Osteoblast (primary cell): ENCODE measurements at places on chromosomes 13 and 19. TPM values are rescaled to one million over a fixed set of nuclear protein-coding genes. Genes with fewer than 3 reads are reported as not detected.

FFAR2 gene
- total RNA-seq, result not detected in 2 replicates

CRB3 gene
- total RNA-seq, result not detected in 2 replicates

LILRA1 gene
- total RNA-seq, result not detected in 2 replicates

BLOC1S3 gene
- total RNA-seq, result 7.2 and 10.0 TPM in 2 replicates

ZNF224 gene
- total RNA-seq, result 32.6 and 36.8 TPM in 2 replicates

TPTE2 gene
- total RNA-seq, result not detected in 2 replicates

PPP5C gene
- 34.8 and 36.6 TPM in 2 replicates for total RNA-seq

PSG2 gene
- 0.29 TPM in 1 of 2 replicates, not detected in the other for total RNA-seq

ZNF534 gene
- total RNA-seq, result not detected in 2 replicates

GRCh38 chr13:70662231-70662940 lies 554.1 kb upstream of the KLHL1 start:
- DNase-seq, result no peak

GRCh38 chr19:46787331-46788261 lies 798 bp downstream of the SLC1A5 start:
- peak; percentile 89 for DNase-seq

DNA sequence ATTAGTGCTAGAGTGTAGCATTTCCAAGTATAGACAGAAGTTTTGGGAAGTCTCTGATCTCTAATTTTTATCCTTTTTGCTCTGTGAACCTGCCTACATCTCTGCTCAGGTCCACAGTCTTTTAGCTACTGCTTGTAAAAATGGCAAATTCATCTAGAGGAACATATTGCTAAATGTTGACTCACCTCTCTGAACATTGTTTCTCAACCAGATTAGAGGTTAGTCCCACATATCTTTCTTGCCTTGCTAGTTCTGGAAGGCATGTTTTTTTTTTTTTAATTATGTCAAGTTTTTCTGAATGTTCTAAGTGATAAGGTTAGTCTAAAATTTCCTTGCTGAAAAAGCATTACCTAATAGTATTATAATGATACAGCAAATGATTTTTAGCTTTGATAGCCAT lies 2889.6 kb upstream of the PCDH20 start:
- DNase-seq, result no peak

- DNase-seq, result no peak
These were observed 36.0 kb downstream of the URI1 start for GRCh38 chr19:29978080-29978479.

DNA sequence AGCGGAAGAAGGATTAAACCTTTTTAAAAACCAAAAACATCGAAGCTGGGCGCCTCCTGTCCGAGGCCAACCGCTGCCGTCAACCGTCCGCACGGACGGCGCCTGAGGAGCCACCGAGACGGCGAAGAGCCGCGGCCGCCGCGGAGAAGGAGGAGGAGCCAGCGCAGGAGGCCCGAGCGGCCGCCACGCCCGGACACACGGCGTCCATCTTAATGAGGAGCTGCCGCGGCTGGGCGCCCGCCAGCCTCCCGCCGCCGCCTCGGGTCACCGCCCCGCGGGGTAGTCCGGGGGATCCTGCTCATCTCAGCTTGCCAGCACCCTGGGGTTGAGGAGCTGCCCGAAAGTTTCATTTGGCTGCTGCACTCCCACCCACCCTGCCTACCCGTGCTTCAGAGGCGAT lies 10.6 kb downstream of the ZSCAN1 start:
- DNase-seq, result no peak

- DNase-seq, result no peak
These were observed 102.7 kb upstream of the POSTN start for GRCh38 chr13:37701306-37701705.

DNA sequence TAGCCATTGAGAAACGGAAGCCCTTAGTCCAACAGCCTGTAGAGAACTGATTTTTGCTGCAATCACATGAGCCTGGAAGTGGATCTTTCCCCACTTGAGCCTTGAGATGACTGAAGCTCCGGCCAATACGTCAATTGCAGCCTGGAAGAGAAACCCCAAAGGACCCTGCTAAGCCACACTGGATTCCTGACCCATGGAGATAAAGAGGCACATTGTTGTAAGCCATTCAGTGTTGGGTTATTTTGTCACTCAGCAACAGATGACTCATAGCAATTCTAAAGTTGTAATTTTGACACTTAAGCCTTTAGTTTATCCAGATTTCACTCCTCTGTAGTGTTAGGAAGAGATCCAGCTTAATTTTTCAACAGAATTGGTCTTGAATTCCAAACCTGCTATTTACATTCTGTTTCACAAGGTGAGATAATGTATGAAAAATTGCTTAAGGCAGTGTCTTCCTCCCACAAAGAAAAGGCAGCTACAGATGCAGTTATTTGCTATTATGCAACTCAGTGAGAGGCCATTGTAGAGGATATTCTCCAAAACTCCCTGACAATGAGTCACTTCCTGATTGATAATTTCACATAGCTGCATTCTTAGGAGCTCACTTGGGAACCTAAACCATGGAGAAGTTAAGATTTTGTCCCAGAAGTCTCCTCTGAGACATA lies 59.4 kb upstream of the TSHZ3 start:
- peak; percentile 83 for DNase-seq

GRCh38 chr13:30776661-30777060 lies 41.3 kb downstream of the ALOX5AP start:
- no peak for DNase-seq

DNA sequence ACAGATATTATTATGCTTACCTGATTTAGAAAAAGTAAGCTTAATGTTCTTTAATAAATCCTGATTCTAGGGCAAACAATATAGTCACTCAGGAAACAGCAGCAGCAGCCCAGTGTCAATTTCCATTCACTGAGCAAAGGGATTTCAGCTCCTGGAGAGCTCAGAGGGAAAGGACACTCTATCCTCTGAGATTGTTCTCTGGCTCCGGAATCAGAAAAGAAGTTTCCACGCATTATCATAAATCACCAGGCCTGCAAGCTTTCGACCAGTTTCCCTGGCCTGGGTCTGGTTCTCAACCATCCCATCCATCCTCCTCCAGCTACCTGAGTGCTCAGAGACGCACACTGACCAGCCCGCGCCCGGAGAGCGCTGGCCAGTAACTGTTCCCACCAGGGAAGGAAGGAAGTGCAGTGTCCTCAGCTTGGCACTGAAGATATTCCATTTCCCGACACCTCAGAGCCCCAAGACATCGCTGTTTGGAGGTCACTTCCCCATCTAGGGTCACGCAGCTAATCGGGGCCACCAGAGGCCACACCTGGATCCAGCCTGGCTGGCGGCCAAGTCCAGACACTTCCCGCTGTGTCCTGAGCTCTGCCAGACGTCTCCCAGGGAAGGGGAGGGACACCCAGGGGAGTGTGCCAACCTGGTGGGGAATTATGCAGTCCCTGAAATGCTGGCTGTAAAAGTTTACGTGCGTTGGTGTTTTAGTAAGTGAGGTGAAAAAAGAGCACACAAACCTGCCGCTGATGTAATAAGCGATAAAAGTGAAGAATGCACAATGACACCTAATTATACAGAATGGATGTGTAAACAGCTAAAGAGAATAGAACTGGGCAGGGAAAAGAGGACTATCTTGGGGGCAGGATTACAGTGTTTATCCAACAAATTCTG lies 29.1 kb downstream of the EPS15L1 start:
- no peak for DNase-seq

DNA sequence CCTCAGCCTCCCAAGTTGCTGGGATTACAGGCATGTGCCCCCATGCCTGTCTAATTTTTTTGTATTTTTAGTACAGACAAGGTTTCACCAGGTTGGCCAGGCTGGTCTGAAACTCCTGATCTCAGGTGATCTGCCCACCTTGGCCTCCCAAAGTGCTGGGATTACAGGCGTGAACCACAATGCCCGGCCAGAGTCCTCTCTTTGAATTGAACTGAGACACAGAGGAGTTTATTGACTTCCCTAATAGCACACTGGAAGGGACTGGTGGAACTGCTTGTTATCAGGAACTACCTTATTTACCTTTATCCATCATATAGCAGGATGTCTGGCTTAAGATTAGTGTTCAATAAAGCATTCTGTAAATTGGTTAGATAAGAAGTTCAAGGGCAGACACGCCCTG lies 613.8 kb downstream of the EFNB2 start:
- DNase-seq, result no peak

GRCh38 chr13:51148223-51148951 lies 37.3 kb upstream of the C13orf42 start:
- no peak for DNase-seq

DNA sequence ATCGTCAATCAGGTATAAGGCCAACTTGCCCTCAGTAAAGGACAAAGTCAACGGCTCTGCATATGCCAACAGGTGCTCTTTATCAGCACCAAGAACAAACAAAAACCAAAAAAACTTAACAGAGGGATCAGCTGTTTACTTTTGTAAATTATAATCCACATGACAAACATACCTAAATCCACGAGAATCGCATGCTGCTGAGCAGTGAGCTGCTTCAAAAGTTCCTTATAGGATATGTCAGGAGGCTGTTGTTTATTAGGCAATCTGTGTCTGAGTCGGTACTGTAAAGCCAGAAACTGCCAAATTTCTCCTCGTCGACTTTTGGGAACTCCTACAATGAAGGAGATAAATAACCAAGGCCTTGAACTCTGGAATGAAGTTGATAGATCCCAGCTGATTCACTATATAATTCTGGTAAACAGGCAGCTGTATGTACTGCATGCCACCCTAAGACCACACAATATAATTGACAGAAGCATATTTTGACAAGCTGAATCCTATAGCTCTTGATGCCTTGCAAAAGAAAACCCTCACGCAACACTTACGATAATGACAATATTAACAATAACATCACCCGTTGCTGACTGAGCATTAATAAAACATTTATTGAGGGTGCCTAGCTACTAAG lies 179.8 kb downstream of the TBC1D4 start:
- DNase-seq, result no peak

- no peak for DNase-seq
These were observed 36.4 kb downstream of the IGFL3 start for GRCh38 chr19:46088101-46088500.

DNA sequence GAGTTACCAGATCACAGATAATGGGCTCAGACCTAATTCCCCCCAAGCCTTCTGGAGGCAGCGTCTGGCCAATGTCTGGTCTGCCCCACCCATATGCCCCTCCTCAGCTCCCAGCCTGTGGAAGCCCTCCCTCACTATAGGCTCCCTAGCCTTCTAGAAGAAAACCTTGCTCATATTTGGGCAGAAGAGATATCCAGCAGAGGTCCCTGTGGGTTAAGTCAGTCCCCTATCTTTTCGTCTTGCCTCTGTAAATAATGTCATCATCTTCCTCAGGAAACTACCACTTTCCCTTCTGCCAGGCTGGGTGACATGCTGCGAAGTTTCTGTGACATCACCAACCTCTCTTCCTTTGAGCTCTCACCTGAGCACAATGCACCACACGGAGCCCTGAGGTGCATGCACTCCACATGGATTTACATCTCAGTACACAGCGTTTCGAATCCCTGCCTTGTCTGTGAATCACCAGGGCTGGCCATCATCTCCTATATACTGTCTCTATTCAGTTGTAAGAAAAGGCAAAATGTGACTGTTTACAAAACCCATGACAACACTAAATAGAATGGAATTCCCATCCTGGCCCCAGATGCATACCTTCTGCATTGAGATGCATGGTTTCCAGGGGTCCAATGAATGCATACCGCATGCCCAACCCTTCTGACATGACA lies 112.8 kb downstream of the CRYL1 start:
- peak; percentile 18 for DNase-seq

DNA sequence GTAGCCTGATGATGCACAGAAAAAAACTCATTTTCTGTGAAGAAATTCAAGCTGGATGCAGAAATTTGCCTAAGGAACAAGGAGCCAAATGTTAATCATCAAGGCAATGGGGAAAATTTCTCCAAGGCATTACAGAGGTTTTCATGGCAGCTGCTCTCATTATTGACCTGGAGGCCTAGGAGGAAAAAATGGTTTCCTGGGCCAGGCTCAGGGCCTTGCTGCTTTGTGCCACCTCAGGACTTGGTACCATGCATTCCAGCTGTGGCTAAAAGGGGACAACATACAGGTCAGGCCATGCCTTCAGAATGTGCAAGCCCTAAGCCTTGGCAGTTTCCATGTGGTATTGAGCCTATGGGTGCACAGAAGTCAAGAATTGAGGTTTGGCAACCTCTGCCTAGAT lies 1320.1 kb upstream of the MIR17HG start:
- no peak for DNase-seq

DNA sequence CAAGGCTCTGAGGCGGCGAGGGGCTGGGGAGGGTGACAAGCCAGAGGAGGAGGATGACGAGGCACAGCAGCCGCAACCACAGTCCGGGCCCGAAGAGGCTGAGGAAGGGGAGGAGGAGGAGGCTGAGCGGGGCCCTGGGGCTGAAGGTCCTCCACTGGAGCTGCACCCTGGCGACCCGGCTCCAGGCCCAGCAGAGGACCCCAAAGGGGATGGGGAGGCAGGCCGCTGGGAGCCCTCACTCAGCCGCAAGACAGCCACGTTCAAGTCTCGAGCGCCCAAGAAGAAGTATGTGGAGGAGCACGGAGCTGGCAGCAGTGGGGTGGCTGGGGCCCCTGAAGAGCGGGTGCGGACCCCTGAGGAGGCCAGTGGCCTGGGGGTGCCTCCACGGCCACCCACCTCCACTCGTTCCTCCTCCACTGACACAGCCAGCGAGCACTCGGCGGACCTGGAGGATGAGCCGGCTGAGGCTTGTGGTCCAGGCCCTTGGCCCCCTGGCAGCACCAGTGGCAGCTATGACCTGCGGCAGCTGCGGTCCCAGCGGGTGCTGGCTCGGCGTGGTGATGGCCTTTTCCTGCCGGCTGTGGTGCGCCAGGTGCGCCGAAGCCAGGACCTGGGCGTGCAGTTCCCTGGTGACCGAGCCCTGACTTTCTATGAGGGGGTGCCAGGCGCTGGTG lies 2.9 kb downstream of the CIC start:
- DNase-seq, result no peak

- no peak for DNase-seq
These were observed 40.1 kb upstream of the PSG9 start for GRCh38 chr19:43309466-43309865.

GRCh38 chr13:45796426-45797235 lies 54.9 kb downstream of the SIAH3 start:
- DNase-seq, result no peak

- DNase-seq, result no peak
These were observed 63.7 kb downstream of the SPATA13 start for GRCh38 chr13:24224232-24224680.

GRCh38 chr13:110726726-110727125 lies 13.2 kb downstream of the ING1 start:
- no peak for DNase-seq

GRCh38 chr19:45927565-45928261 lies 13.1 kb upstream of the NANOS2 start:
- DNase-seq, result peak; percentile 99

GRCh38 chr19:29966588-29967249 lies 24.7 kb downstream of the URI1 start:
- DNase-seq, result no peak
